Activated T-cell treated with anti-CD3 and anti-CD28 coated beads for 24 hours (primary cell): ENCODE measurements at places on chromosomes 16 and 17.

- peak; percentile 66 for DNase-seq
Observed at GRCh38 chr17:79087428-79088143, 13.0 kb downstream of the ENGASE start.

GRCh38 chr16:87108941-87109340 lies 208.3 kb downstream of the C16orf95 start:
- DNase-seq: no peak

- DNase-seq: no peak
Observed at GRCh38 chr17:68737761-68738443, 136.7 kb upstream of the FAM20A start.

GRCh38 chr17:48246612-48247011 lies 139.0 kb downstream of the SNX11 start:
- no peak for DNase-seq
